Activated CD4-positive, CD25-positive, alpha-beta regulatory T cell treated with anti-CD3 and anti-CD28 coated beads, Interleukin-2, amount 50 U/mL, for 16 hours (primary cell): ENCODE measurements at places on chromosomes 1 and 21.

- no peak for DNase-seq
Measured at GRCh38 chr1:174445817-174446216, 1.9 kb upstream of the GPR52 start.

- no peak for DNase-seq
Measured at GRCh38 chr1:47181955-47182675, 7.7 kb downstream of the PDZK1IP1 start.

- no peak for DNase-seq
Measured at GRCh38 chr1:47002211-47002610, 21.3 kb upstream of the CYP4X1 start.

DNA sequence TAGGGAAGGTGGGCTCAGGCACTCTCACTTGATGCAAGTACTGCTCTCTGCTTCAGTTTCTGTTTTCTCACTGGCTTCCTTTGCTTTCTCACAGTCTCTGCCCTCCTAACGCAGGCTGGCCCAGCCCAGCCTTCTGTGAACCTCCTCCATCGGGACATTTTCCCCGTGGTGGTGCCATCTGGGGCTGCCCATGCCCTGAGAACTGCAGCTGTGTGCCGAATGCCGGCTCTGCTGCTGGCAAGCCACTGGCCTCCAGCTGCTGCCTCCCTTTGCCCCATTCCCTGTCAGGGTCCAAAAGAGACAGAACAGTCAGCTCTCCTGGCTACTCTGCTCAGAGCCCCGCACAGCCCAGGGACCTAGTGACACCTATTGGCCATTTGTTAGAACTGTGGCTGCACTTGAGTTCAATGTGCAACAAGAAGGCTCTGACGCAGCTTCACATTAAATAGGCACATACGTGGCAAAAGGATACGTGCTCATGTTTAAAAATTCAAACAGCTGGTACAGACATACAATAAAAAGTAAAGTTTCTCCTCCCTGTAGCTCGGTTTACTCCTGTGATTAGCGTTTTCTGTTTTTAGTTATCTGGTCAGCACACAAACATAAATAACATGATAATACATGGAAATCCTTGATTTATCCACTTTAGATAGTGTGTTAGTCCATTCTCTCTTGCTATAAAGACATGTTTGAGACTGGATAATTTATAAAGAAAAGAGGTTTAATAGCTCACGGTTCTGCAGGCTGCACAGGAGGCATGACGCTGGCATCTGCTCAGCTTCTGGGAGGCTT lies 46.6 kb downstream of the FCRL5 start:
- DNase-seq = no peak

DNA sequence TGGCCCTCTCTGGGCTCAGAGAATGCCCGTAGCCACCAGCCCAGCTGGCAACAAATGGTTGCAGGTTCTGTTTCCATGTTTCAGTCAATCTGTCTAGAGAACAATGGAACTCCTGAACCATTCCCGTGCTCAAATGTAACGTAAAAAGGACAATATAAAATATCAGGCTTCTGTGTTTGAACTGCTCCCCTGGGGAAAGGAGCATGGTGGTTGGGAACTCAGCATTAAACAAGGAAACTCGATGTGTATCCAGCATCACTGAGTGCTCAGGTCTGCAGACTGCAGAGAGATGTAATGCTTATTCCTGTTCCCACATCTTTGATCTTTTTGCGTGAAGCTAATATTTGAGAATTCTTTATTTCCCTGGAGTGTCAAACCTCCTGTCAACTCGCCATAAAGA lies 326.5 kb downstream of the KIF26B start:
- no peak for DNase-seq

DNA sequence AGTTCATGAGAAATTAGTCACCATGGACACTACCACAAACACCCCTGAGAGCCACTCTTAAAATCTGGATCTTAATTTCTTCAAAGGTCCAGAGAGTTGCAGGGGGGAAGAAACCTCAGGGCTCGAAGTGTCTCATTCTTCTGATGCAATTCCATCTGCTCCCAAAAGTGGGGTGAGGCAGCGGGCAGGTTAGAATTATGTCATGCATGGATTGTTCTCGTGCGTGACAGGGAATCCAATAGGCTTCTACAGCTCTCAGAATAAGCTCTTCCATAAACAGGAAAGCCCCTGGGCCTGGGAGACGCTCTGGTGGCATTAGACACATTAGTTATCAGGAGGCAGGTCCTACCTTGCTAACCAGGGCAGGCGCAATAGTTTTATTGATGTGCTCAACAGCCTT lies 8.4 kb downstream of the ENO1 start:
- no peak for DNase-seq

- DNase-seq = no peak
Measured at GRCh38 chr1:182195733-182196132, 134.2 kb upstream of the ZNF648 start.

GRCh38 chr1:85623061-85623471 lies 42.5 kb downstream of the CCN1 start:
- DNase-seq = no peak

GRCh38 chr1:1183221-1183747 lies 9.6 kb downstream of the TTLL10 start:
- no peak for DNase-seq

DNA sequence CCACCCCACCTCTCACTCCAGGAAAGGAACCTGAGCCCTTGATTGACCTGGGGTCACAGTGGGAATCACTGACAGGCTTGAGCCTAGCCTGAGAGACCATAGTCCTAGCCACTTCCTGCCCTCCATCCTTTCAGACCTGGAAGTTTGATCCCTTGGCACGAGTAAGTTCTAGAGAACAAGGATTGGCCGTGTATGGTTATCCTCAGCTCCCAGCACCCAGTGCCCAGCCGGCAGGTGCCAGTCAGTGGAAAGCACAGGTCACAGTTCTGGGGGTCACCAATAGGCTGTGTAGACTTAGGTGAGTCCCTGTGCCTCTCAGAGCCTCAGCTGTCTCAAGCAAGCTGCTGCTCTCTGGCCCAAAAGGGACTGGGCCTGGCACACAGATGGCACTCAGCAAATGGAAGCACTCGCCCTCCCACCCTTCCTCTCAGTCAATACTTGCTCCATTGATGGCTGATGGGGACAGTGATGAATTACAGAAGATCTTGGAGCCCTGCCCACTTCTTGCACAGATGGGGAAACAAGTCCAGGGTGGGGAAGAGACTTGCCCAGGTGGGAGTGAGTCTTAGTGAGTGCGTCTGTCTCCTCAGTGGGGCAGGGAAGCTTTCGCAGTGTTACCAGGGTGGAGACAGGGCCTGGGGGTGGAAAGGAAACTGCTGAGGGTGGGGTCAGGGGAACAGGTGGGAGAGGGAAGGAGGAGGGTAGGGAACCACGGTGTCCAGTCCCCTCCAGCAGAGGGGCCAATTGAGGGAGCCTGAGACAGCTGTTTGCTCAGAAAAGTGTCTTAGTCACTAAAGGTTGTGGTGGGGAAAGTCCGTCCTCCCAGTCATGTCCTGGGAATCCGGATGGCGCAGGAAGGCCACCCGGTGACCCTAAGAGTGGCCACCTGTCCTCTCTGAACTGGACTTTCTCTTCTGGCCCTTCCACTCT lies 2.6 kb upstream of the KCNQ4 start:
- DNase-seq = no peak

- no peak for DNase-seq
Measured at GRCh38 chr21:34846601-34847112, 177.9 kb downstream of the CLIC6 start.

GRCh38 chr1:112544011-112544688 lies 35.4 kb downstream of the WNT2B start:
- DNase-seq = no peak

DNA sequence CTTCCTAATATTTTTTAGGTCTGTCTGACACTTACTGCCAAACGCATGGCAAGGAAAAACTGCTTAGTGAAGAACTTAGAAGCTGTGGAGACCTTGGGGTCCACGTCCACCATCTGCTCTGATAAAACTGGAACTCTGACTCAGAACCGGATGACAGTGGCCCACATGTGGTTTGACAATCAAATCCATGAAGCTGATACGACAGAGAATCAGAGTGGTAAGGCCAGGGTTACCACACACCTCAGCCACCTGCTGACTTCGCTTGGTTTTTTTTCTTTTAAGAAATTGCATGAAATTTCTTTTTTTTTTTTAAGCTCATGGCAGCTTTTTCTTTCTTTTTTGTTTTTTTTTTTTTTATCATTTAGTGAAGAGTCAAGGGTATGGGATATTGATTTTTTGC lies 17.2 kb downstream of the ATP1A1 start:
- no peak for DNase-seq
